ENCODE measurements at places on chromosomes 7 and 10.

DNA sequence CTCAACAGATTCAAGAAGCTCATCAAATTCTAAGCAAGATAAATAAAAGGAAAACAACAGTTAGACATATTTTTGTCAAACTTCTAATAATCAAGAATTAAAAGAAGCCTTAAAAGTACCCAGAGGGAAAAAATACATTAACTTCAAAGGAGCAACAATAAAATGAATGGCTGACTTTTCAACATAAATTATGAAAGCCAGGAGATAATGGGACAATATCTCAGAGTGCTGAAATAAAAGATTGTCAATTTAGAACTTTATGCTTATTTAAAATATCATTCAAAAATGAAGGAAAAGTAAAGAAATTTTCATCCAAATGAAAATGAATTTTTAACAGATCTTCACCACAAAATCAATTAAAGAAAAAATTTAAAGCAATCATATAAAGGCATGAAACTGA is 108.5 kb upstream of the IL6 start:
- DNase-seq, result no peak

DNA sequence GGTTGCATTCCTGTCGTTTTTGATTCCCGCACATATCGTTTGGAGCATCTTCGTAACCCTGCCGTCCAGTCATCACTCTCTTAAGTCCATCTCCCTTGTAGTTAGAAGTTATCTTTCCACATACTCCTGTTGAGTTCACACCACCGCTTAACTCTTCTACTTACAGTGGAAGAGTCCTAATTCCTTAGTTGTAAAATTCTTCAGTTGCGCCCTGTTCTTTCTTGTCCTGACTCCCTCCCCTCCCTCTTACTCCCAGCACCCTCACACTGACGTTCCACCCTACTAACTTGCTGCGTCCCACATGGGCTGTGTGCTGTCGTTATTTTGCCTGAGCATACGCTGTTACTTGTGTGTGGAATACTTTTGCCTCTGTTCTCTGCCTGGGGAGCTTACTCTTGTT is 11.7 kb downstream of the DNAJB6 start:
- no peak for DNase-seq

DNA sequence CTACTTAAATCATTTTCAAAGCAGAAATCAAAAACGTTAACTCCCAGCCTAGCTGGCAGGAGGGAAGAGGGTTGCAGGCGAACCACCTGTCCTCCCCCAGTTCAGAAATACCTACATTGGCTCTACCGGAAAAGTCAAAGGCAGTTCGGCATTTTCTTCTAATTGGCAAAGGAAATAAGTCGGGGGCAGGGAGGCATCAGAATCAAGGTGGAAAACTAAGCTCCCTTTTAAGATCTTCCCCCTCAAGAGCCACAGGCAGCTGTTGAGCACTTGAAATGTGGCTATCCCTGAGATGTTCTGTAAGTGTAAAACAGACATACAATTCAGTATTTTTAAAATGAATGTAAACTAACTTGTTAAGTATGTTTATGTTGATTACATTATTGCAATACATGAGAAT is 957 bp upstream of the ELMO1 start:
- no peak for DNase-seq

DNA sequence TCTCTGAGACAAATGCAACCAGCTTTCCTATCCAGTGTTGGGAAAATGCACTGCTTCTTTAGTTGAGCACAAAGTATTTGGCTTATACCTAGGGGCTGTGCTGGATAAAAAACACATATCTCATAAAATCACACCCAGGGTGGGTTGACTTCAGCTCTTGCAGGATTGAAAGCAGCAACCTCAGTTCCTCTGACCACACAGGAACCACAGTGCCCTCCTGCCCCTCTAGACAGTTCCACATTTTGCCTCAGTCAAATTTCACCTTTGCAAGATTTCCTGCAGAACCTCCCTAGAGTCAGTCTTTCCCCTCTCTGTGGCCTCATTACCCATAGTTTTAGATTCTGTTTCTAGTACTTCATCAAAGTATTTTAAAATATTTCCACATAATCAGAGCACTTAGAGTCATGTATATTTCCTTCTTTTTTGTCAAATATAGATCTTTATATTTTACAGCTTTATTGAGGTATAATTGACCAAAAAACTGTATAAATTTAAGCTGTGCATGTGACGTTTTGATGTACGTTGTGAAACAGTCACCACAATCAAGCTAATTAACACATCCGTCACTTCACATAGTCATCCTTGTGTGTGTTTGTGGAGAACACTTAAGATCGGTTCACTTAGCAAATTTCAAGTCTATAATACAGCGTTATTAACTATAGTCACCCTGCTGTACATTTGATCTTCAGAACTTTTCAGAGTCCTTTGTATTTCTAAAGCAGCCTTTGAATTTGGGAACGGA is 37.0 kb upstream of the EGR2 start:
- no peak for DNase-seq

DNA sequence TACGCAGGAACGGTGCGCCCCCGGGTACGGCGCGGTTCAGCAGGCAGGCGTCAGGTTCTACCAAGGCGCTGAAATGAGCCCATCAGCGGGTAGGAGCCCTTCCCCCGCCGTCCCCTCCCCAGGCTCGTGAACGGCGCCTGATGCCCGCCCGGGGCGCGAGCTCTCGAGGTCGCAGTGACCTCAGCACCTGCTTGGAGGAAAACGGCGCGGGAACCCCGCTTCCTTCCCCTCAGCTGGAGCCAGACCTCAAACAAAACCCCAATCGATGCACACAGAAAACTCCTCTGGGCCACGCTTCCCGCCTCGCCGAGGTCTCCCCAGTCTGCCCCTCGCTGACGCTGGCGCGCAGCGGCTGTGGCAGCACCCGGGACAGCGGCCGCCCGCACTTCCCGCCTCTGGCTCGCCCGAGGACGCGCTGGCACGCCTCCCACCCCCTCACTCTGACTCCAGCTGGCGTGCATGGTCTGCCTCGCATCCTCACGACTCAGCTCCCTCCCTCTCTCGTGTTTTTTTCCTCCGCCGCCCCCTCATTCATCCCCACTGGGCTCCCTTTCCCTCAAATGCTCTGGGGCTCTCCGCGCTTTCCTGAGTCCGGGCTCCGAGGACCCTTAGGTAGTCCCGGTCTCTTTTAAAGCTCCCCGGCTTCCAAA is 514 bp upstream of the GAD2 start:
- DNase-seq, result no peak

DNA sequence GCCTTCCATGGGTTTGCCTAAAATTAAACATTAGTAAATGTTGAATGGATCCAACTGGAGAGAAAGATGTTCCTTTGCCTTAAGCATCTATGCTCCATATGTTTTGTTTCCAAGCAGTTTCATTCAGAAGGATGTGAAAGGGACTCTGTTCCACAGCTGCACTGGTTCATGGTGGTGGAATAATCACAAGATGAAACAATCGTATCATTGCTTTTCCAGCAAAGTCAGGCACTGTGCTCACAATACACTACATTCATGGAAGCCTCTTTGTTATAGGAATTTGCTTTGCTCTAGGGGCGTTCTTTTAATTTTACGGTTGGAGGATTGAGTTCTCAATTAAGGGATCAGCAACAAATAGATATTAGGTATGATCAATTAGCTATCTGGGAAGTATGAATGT is 33.8 kb downstream of the RAMP3 start:
- peak; percentile 74 for DNase-seq

DNA sequence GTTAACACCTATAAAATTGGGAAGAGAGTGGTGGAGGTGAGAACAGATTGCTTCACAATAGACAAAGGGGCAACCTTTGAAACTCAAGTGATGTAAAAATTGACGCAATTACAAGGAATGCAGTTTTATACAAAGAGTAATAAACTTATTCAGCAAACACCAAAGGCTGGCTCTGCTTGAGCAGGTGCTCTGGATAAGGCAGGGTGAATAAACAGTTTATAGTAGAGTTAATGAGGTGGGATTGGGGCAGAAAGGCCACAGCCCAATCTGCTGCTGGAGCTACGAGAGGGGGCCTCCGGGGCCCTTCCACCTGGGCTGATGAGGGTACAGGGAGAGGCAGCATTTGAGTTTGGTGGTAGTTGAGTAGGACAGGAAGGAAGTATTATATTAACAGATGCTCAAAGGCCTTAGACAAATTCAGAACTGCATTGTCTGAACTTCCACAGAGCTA is 6.0 kb downstream of the MUC12 start:
- no peak for DNase-seq

DNA sequence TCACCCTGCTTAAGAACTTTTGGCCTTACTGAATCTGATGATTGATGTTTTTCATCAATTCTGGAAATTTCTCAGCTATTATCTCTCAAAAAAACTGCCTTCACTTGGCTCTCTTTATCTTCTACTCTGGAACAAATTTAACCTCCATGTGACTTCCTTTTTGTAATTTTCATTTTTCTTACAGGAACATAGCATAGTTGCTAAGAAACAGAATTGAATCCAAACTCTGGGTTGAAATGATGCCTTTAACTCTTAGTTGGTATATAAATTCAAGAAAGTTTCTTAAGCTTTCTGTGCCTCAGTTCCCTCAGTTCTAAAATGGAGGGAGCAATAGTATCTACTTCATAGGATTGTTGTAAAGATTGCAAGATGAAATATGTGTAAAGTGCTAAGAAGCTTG is 19.8 kb downstream of the GPR141 start:
- no peak for DNase-seq

DNA sequence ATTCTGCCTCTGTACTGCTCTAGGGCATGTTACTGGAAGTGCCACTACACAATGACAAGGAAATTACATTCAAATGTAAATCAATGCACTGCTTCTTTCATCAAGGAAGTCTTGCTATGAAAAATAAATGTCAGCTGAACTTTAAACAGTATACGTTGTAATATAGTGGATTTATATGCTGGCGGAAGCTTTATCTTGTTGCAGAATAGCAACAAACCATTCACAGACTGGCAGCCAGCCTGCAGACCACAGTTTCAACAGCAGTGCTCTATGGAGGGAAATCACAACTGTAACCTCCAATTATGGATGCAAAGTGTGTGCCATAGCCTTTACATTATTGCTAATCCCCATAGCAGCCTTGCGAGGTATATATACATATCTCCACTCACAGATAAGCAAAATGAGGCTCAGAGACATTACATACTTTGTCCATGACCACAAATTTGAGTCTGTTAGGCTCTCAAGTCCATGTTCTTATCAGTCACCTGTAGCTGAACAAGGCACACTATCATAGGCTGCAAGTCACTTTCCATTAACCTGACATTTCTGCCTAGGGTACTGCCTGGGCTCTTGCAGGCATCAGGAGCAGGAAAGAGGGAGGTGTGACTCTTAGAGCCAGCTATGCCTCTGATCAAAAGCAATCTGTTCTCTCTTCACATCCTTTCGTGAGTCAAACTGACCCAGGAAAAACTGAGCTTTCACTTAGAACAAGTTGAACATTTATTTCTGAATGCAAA is 22.6 kb downstream of the COL28A1 start:
- DNase-seq, result no peak

GRCh38 chr10:67772894-67773511 is 65.0 kb downstream of the DNAJC12 start:
- DNase-seq, result no peak

Data from amygdala (tissue), 56 donors.